NCI-H2081 treated with DMSO at 0.1 percent for 48 hours (cell line): ENCODE measurements at places on chromosomes 11 and 22.

DNA sequence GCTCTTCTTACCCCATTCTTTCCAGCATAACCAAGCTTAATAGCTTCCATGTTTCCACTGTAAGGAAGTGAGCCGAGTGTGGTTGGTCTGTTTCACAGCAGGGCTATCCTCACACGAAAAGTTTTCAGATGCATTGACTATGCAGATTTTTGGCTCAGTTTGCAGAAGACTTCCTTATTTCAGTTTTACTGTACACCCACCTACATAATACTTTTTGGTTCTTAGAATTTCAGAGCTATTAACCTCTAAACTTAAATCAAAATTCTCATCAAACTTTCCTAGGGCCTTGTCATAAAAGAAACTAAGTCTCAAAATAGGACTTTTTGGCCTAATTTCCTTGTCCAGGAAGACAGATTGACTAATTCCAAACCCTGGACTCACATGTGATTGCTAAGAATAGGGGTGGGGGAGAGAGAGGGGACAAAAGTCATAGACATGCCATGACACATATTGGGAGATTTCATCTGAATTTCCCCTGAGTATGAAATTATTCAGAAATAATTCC, 7.3 kb upstream of the EHF start:
- DNase-seq = no peak

GRCh38 chr11:72321381-72321996, 77.5 kb upstream of the PHOX2A start:
- DNase-seq = no peak

DNA sequence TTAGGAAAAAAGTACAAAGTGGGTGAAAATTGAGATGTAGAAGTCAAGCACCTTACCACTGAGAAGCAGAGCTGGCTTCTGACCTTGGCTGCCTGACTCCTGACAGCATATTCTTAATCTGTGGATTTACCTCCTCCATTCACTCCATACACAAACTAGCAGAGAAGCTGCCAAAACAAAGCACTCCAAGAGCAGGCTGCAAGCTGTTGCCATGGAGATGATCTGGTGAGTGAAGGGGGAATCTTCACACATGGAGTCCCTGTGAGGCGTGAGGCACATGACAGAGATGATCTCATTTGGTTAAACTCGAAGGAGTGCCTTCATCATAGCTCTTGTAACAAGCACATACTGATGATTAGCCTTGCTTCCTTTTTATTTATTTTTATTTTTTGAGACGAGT, 16.1 kb downstream of the COMMD9 start:
- DNase-seq = no peak

DNA sequence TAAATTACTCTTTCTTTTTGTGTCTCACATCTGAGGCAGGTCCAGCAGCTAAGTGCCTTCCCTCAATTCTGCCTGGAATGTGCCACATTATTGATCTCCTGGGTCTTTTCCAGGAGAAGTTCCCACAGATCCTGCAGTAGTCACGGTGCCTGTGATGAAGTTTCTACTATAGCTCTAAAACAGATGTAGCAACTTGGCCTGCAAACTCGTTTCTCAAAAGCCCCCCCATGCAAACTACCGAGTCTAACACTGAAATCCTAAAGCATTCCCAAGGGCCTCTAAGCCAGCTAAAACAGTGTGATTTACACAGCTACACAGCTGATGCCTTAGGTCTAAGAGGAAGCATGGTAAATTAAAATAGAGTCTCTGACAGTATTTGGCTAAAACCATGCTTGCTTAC, 54.3 kb downstream of the DDI1 start:
- no peak for DNase-seq

DNA sequence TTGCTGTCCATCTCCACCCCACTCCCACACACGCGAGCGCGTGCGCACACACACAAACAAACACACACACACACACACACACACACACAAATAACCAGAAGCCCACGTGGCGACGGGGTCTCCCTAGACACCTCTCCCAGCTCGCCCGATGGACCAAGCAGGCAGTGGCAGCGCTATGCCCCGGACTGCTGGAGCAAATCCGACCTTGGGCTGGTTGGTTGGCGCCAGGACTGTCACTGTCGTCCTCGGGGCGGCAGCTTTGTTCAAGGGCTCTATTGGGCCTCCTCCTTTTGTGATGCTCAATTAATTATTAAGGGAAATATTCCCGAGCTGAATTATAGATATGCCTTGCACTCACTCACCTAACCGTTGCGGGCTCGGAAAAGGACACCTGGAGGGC, 1.7 kb upstream of the KCNA4 start:
- no peak for DNase-seq

DNA sequence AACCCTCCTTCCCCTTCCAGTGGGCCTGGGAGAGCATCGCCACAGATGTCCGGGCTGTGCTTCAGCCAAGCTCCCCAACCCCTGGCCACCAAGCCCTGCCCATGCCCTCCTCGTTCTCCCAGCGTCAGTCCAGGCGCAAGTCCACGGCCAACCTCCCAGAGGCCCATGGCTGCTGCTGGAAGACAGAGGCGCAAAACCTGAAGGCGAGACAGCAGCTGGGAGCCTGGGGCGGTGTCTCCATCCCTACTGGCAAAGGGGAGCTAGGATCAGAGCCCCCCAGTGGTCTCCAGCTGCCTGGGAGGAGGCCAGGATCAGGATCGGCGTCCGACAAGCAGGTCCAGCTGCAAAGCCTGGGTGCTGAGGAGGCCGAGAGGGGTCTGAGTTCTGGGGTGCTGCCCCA, 1.9 kb downstream of the TSGA10IP start:
- no peak for DNase-seq
